GM19239 (cell line): ENCODE measurements at places on chromosomes 11 and 22.

DNA sequence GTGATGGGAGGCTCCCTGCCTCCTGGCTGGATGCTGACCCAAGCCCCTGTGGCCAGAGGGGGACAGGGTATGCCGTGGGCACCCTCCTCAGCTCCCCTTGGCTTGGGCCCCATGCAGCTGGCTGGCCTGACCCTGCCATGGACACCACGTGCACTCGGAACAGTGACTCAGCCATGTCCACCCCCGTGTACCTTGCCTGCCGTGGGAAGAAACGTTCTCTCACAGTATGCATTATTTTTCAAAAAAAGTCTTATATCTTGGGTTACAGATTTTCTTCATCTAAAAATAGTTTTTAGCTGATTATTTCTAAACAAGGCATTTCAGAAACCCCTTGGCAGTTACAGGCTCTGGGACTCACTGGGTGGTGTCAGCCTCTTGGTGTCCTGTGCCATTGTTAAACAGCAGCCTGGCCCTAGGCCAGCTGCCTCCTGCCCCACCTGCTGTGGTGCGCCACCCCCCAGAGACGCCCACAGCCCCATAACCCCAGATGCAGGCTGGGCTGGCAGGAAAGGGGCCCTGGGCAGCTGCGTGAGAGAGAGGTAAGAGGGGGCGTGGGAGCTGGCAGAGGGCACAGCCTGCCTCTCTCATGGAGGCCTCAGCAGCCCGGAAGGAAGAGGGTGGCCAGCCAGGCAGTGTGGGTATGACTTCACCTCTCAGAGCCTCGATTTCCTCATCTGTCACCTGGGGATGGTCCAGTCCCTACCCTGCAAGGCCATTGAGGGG lies 99.8 kb downstream of the MORC2 start:
- DNase-seq: no peak

GRCh38 chr11:11733246-11733747 lies 108.5 kb upstream of the USP47 start:
- DNase-seq: no peak

GRCh38 chr11:111329306-111330204 lies 31.2 kb downstream of the POU2AF3 start:
- DNase-seq: no peak

DNA sequence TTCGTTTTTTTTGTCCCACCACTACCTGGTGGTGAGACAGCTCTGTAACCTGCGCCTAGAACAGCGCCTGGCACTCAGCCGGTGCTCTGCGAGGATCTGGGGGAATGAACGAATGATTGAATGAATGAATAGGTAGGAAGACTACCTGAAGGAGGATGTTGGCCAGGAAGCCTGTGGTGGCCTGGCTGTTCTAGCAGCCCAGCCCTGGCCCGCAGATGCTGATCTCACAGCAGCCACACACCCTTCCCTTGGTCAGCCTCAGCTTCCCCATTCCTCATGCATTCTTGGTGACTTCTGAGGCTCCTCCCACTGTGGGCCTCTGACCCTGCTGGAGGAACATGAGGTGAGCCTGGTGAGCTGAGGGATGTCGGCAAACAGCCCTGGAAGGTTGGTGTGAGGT lies 3.7 kb downstream of the TRPM5 start:
- DNase-seq: no peak

- DNase-seq: no peak
These were observed 1.4 kb upstream of the NXF1 start for GRCh38 chr11:62806611-62807121.

- DNase-seq: no peak
These were observed 7.7 kb downstream of the TMPRSS13 start for GRCh38 chr11:117921456-117921855.

GRCh38 chr11:102347462-102348370 lies 702 bp downstream of the BIRC2 start:
- DNase-seq: no peak

- no peak for DNase-seq
These were observed 17.4 kb downstream of the LUZP2 start for GRCh38 chr11:24514219-24514594.

DNA sequence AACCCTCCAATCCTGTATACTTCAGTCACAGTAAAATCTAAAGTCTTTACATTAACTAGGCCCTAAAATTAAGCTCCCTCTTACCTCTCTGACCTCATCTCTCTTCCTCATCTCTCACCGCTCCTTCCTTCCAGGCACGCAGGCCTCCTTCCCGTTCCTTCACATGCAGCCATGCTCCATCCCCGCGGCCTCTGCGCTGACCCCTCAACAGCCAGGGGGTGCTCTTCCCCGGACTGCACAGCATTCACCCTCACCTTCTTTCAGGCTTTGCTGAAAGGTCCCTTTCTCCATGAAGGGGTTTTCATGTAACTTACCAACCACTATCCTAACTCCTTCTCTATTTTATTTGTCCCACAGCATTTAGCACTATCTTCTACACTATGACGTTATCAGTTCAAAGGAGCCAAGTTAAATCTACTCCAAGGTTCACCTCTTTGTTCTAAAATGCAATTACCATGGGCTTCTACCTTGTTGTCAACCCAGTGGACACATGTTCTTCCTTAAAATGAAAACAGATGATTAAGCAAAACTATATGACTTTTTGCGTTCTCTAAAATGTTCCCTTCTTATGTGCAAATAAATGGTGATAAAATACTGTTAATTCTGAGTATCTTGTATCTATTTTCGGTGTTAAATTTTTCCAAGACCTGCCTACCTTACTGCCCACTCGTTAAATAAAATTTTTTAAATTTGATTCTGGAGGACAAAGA lies 57.8 kb upstream of the APOA1 start:
- DNase-seq: no peak

GRCh38 chr11:35077709-35078469 lies 61.1 kb upstream of the CD44 start:
- DNase-seq: no peak

- DNase-seq: peak; percentile 53
These were observed at the start of gene PRRG4 for GRCh38 chr11:32829680-32830412. TSS of gene PRRG4 (plus strand) at chr11:32829927. CDS start at chr11:32830530, 603 bp downstream.

DNA sequence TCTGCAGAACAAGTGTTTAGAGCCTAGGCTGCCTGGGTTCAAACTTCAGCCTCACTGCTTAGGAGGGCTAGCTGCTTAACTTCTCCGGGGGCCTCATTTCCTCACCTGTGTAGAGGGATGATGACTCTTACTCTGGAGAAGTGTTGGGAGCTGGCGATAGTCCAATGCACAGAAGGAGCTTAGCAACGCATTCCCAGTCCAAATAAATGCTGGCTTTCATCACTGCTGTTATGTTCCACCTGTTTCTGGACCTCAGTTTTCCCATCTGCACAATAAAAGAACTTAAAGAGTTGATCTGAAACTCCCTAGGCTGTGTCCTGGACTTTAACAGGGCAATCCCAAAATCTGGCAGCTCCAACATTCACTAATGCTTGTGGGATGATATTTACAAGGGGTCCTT lies 337.8 kb downstream of the MIAT start:
- DNase-seq: no peak

DNA sequence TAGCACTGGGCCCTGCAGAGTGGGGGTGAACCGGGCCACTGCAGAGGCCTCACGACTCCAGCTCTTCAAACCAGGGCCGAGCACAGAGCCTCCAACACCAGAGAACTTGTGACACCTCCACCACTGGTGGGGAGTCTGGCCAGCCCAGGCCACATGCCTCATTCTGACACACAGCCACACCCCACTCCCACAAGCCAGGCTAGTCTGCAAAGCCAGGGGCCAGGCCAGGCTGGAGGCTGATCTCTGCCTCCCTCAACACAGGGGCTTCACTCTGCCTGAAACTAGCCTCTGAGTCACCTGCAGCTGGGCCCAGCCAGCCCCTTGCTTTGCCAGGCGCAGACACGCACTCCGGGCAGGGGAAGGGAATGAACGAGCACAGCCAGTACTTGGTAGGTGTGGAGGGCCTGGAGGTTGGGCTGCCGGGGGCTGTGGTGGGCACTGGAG lies 102.9 kb downstream of the MED15 start:
- no peak for DNase-seq

DNA sequence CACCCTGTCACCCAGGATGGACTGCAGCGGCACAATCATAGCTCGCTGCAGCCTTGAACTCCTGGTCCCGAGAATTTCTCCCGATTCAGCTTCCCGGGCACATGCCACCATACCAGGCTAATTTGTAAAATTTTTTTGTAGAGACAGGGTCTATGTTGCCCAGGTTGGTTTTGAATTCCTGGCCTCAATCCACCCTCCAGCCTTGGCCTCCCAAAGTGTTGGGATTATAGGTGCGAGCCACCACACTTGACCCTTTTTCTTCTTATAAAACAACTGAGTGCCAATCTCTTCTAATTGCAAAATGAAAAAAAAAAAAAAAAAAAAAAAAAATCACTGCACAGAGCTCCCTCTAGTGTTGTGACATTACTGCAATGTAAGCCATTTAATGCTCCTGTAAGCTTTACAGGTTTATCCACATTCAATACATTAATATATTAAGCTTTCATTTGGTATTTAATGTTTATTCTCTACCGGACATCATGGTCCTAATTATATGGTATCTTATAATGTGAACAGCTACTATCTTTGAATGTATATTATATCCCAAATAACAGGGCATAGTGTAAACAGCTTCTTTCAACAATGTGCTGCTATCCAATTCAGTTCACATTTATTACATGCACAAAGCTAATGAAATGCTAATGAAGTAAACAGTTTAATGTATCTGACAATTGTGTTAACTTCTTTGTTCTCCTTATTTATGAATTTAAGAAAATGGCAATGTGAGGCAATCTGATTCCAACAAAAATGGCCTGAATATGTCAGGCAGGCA lies 44.6 kb downstream of the COPB1 start:
- no peak for DNase-seq

GRCh38 chr11:2098691-2099515 lies 40.3 kb downstream of the IGF2 start:
- DNase-seq: no peak

- no peak for DNase-seq
These were observed 23.7 kb downstream of the JAML start for GRCh38 chr11:118200901-118201680.

DNA sequence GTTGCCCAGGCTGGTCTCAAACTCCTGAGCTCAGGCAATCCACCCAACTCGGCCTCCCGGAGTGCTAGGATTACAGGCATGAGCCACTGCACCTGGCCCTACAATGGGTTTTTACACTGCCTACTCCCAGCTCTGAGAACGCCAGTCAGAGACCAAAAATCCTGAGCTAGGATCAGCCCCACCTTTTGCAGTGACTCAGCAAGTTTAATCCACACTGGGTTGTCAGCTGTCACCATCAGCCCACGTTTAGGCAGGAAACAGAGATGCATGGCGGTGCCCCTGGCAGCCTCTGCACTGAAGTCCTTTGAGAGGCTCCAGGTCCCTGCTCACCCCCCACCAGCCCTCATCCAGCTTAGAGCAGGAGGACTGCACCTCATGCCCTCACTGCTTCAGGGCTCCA lies 117.6 kb downstream of the ARHGAP8 start:
- no peak for DNase-seq

GRCh38 chr22:42227435-42227834 lies 43.0 kb downstream of the TCF20 start:
- DNase-seq: no peak

- DNase-seq: no peak
These were observed 43.4 kb downstream of the PKNOX2 start for GRCh38 chr11:125207866-125208425.

- DNase-seq: no peak
These were observed 1.3 kb upstream of the CD82 start for GRCh38 chr11:44564166-44564565.

- DNase-seq: no peak
These were observed 94.9 kb downstream of the ETS1 start for GRCh38 chr11:128492461-128492860.

DNA sequence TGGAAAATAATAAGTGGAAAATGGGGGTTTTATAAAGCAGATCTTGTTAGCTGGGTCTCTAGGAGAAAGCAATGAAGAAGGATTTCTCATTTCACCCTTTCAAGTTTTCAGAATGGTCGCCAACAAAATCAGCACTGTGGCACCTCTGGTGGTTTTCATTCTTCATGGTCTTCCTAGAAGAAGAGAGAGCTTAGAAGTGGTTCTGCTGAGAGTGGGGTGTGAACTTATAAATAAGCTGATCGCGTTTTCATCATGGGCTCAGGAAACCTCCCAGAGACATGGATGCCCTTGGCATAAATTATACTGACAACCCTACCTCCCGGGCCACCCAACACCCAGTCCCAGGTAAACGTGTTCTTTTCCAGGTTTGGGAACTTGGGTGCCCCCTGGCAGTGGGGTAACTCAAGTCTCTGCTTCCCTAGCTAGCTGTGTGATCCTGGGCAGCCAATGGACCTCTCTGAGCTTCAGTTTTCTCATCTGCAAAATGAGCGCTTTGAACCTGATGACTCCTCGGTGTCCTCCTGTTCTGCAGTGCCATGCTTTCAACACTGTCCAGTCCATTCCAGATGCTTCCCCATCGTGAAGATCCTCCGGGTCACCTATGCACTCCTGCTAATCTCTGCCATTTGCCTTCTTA lies 72.6 kb upstream of the GRAMD1B start:
- no peak for DNase-seq

DNA sequence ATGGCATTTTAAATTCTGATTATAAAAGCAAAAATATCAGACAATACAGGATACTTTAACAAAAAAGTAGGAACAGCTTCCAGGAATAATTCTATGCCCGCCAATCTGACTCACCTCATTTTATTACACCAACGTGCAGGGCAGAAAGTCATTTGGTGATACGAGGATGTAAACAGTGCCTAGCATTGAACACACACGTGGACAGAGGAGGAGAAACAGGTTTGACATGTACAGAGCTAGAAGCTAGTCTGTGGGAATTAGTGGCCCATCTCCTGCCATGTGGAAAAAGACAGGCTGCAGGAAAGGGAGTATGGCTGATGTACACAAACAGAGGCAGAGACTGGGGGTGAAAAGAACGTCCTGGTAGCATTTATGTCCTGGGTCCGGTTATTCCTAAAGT lies 9.0 kb upstream of the SPINDOC start:
- DNase-seq: no peak

GRCh38 chr11:131146827-131147490 lies 223.5 kb upstream of the NTM start:
- no peak for DNase-seq
